NCI-H526 (cell line): ENCODE measurements at places on chromosomes 3 and 15.

DNA sequence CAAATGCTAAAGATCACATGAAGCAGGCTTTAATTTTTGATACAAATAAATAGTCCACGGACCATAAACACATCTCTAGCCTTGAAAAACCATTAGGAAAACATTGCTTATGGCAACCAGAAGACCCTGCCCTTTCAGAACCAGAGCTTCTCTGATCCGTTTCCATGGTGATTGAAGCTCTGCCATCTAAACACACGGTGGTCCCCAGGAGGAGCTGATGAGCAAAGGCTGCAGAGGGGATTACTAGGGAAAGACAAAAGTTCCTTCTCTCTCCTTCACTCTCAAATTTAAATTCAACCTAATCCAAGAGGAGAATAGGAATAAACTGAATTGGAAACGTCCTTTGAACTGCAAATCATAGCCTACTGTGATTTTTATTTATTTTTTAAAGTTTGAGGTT lies 122.0 kb upstream of the ATP10A start:
- no peak for DNase-seq

DNA sequence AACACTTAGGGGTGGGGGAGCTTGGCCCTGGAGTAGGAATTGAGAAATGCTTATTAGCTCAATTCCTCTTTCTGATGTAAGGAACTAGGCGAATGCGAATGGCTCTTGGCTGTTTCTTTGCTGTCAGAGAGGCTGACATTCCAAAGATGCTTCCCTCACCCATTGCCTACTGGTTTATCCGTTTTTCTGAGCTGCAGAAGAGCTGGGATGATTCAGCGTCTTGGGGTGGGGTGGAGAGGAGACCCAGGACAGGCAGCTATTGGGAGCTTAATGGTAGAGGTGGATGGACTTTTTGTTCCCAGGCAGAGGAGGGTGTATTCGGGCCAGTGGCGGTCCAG lies 9.8 kb downstream of the PLEKHO2 start:
- DNase-seq = no peak

DNA sequence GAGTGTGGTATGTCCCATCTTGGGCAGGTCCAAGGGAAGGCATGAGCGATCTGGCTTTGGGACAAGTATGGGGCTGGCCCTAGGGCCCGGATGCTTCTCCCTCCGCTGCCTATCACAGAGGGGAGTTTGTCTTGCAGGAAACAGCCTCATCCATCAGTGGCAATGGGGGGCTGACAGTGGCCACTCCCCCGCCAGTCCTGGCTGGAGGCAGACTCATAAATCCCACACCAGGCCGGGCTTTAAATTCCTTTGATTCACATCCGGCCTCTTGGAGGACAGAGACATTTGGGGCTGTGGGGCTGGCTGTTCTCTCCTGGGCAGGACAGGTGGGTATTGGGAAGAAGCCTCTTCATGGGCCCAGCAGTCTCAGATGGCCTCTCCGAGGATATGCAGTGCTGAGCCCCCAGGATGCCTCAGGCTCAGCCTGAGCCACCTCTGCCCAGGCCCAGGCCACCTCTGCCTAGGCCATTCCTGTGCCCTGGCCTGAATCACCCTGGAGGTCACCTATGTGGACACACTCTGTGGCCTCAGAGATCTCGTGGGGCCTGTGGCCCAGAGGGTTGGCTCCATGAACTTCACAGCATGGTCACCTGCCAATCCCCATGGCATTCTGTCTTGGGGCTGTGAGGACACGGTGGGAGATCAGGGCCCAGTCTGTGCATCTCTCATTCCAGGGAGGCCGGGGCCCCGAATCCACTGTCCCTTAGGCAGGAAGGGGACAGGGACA lies 84.2 kb upstream of the GOLGA6L4 start:
- no peak for DNase-seq

DNA sequence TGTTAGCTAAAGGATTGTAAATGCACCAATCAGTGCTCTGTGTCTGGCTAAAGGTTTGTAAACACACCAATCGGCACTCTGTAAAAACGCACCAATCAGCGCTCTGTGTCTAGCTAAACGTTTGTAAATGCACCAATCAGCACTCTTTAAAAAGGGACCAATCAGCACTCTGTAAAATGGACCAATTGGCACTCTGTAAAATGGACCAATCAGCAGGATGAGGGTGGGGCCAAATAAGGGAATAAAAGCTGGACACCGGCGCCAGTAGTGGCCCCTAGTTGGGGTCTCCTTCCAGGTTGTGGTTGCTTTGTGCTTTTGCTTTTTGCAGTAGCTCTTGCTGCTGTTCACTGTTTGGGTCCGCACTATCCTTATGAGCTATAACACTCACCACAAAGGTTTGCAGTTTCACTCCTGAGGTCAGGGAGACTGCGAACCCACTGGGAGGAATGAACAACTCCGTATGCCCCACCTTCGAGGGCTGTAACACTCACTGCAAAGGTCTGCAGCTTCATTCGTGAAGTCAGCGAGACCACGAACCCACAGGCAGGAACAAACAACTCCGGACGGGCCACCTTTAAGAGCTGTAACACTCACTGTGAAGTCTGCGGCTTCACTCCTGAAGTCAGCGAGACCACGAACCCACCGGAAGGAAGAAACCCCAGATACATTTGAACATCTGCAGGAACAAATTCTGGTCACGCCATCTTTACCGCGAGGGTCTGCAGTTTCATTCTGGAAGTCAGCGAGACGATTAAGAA lies 1.1 kb upstream of the SUCLG2 start:
- no peak for DNase-seq

- no peak for DNase-seq
Observed at GRCh38 chr3:123331651-123332050, 117.2 kb downstream of the ADCY5 start.

- DNase-seq = no peak
Observed at GRCh38 chr3:94965867-94966475, 903.1 kb downstream of the NSUN3 start.

DNA sequence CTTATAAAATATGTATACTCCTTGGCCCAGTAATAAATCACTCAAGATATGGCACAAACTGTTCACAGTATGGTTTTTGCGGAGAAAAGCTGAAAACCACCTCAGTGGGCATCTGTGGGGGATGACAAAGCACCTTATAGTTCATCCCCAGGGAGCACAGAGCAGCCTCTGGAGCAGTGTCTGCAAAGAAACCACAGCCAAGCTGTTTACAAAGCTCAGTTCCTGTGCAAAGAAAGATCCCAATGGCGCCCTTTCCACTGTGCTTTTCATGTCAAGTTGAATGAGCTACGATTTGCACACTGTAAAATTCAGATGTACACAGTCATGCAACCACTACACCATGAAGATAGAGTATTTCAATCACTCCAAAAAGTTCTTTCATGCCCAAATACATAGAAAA lies 2.5 kb upstream of the EFCC1 start:
- DNase-seq = no peak

GRCh38 chr3:60307562-60308199 lies 943.6 kb downstream of the FHIT start:
- DNase-seq = no peak

GRCh38 chr3:192156382-192156781 lies 571.0 kb downstream of the FGF12 start:
- no peak for DNase-seq

DNA sequence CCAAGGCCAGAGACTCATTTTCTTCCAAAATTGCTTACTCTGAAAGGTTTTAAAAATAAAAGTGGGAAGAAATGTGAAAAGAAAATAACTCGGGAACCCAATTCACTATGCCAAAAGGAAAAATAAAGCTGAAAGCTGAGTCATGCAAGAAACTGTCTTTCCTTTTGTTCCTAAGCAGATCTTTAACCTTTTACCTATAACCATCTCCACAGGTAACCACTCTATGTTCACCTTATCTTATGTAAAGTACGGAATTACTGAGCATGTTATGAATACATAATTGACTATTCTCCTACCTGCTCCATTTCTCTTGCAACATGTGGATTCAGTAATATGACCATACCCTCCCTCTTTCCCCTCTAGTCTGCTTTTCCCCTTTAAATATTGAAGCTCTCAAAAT lies 62.0 kb downstream of the MINDY4B start:
- no peak for DNase-seq

- no peak for DNase-seq
Observed at GRCh38 chr15:74592222-74592621, 23.4 kb upstream of the CLK3 start.

DNA sequence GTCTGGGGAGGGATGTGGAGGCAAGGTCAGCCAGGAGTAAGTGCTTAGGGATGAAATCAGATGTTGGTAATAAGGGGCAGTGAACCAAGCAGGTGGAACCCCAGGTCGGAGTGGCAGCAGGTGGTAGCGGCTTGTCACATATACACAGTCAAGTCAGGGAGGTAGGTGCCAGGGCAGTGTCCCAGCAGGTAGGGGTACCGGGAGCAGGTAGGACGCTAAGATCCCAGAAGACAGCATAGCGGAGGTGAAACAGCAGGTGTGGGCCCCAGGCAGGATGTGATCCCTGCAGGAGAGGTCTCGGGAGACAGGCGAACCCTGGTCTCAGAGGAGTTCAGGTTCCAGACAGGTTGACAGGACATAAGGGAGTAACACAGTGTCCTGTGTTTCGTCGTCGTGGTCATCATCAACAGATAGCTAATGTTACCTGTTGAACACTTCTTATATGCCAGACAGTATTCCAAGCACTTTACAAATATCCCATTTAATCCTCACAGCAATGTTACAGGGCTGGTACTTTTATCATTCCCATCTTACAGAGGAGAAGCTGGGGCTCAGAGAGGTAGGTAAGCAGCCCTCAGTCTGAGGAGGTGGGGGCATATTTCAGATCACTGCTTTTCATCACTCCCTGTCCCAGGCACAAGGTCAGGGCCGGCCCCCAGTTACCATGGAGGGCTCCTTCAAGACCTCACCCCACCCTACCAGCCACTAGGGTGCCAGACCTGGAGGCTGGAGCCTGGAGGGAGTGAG lies 241.6 kb downstream of the UACA start:
- DNase-seq = no peak

DNA sequence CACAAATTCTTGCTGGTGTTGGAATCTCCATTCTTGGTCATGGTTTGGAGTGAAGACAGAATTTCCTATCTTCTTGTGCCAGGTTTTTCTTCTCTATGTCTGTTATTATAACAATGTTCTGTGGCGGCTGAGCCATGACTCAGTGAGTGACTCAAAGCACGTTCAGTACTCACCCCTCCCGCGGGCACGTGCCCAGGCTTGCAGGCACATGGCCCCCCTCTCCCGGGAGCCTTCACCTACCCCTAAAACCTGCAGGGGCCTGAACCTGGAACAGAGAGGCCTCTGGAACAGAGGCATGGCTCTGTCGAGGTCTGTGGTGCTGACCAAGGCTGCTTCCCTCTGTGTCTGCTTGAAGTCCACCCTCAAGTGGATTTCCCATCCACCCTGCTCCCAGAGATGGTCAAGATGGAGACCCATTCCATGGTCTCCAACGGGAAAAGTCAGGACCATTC lies 27.6 kb downstream of the PLXNB1 start:
- no peak for DNase-seq

DNA sequence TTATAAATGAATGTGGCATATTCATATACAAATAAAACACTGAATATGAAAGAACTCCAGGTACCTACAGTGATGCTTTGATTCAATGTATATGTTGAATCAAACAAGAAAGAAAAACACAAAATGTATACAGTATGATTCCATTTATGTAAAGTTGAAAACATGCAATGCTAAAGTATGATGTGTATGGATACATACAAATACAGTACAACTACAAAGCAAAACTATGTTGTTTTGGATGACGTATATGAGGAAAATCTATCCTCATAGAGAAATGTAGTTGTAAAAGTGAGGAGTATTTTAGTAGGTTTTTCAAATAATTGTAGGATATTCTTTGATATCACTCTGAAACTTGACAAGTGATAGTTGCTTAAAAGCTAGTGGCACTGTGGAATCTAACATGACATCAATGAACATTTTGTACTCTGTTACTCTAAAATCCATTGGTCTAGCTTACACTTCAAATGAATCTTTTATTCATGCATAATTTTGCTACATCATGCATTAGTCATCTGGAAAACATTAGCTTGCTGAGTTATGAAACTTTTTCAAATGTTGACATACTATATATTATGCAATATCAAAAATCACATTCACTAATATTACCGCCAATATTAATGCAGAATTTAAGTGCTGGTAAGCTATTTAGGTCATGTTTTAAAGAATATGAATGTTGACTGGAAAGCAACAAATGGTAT lies 278.1 kb upstream of the CHRNA7 start:
- no peak for DNase-seq

GRCh38 chr15:78641102-78641748 lies at the start of gene CHRNB4:
CHRNB4 (minus strand) TSS chr15:78641210; CDS start chr15:78641133, 77 bp downstream.
- DNase-seq = peak; percentile 56

DNA sequence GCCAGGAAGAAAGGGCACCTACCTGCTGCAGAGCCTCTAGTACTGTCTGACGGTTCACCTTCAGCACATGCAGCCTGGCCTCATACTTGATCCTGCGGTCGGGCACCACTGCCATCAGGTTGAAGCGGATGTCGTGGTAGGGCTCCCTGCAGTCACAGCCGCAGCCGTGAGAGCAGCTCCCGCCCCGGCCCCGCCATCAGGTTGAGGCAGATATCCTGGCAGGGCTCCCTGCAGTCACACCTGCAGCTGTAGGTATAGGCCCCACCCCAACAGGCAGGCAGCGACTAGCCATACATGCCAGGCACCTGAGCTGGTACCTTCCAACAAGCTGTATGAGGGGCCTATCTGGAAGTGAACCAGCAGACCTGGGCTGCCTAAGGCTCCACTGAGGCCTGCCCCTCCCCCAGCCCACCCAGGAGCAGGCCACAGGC lies 38.7 kb downstream of the SEMA3G start:
- DNase-seq = no peak

GRCh38 chr15:66386204-66387123 lies at the start of gene MAP2K1:
MAP2K1 (plus strand) TSS chr15:66386912; CDS start chr15:66387348, 436 bp downstream.
- peak; percentile 99 for DNase-seq

DNA sequence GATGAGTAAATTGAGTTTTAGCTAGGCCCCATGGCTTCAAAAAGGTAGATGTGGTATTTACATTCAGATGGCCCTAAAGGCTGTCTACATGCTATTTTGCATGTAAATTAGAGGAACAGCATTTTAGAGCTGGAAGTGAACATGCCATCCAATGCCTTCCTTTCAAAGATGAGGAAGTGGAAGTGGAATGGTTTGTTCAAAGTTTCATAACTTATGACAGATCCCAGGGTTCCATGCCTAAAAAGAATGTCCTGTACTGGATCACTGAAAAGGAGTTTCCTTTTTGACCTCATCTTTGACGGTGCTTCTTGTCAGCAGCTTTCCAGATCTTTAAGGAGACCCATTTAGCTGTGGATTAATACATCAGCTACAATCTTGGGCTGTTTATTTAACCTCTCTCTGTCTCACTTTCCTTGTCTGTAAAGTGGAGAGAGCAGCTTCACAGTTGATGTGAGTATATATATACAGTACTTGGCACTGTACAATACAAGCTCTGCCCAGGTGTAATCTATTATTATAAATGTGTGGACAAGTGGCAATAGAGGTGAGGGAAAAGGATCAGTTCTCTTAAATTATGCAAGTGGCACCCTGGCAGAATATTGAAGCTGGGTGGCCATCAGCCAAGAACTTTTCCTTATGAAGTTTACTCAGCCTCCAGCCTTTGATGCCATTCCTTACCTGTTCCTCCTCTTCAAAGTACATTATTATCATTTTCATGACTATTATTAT lies 68.7 kb upstream of the GOLGA8B start:
- DNase-seq = no peak

GRCh38 chr3:53715815-53716483 lies 130.3 kb downstream of the CHDH start:
- no peak for DNase-seq

GRCh38 chr3:126245811-126246727 lies 65.7 kb upstream of the ALDH1L1 start:
- DNase-seq = peak; percentile 78
